Astrocyte of the spinal cord (primary cell): ENCODE measurements at places on chromosomes 7 and 10.

DNA sequence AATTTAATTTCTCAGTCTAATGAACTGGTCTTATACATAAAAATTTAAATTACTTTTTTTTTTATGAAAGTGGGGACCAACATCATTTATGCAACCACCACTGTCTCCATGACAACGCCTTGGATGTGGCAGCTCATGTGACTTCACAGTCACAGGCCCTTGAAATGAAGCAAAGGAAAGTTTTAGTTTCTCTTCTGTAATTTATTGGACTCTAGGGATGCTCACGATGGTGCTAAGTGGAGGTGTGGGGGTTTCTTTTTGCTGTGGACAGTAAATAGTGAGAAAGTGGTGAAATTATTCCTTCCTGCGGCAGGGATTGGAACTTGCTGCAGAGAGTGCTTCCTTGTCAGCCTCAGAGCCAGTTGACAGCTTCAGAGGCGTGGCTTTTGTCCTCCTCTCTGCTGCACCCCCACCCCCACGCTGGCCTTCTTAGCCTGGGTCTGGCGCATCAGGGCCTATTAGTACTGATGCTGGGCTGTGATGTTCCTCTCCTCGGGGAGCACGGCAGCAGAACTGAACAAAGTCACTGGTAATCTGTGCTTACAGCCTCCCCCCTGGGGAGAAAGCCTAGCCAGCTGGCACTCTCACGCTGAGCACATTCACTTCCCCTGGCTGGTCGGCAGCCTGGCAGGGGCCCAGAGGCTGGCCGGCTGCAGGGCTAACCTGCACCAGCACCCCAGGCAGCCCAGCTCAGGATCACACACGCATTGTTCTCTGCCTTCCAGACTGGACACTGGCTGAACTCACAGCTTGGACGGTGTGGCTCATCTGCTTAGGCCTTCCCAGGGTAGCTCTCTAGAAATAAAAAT lies 517.5 kb upstream of the GALNT17 start:
- DNase-seq: peak; percentile 83

DNA sequence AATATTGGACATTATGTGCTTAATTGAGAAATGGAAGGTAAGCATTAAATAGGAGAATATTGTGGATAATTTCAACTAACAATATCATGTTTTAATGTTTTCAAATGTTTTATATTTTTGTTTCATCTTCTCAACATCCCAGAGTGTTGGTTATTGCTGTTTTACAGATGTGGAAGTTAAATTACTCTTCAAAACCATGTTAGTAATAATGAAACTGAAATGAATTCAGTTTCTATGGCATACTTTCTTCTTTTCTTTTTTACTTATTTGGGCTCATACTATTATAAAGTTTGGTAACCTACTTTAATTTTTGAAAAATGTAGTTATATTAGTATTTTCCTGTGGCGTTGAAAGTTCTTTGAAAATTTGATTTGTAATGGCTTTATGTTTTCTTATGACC lies 4.2 kb downstream of the GLRX3 start:
- DNase-seq: no peak

DNA sequence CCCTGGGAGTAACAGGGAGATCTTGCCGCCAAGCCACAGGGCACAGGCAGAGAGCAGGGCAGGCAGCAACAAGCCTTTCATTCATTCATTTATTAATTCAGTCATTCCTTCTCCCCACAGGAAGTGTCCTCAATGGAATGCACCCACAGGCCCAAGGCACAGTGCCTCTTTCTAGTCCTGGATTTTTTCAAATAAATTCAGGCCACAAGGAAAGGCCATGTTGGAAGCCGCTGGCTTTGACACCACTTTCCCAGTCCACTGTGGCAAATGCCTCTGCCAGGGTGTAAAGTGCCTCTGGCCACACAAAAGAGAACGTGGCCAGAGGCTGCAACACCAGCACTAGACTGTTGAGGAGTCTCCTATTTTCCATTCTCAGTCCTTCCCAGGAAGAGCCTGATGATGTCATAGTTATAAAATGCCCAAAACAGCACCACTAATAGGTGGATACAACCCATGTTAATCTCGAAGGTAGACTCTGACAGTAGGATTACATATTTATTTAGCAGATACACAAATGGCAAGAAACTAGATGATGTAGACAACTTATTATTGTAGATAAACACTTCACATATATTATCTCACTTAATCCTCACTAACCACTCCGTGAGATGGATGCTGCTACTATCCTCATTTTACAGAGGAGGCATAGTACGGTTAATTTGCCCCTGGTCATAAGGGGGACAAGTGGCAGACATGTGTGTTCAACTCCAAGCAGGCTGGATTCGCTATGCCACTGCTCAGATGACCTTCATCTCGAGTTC lies 5.5 kb downstream of the JAZF1 start:
- DNase-seq: no peak

GRCh38 chr10:9294132-9294663 lies 1239.7 kb downstream of the GATA3 start:
- no peak for DNase-seq

DNA sequence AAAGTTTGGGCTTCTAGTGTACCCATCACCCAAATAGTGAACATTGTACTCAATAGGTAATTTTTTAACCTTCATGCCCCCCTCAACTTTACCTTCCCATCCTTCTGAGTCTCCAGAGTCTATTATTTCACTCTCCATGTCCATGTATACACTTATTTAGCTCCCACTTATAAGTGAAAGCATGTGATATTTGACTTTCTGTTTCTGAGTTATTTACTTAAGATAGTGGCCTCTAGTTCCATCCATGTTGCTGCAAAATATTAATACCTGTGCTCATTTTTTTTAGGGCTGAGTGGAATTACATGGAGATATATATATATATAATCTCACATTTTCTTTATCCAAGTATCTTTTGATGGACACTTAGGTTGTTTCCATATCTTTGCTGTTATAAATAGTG lies 21.1 kb upstream of the PHF14 start:
- no peak for DNase-seq

GRCh38 chr10:99548041-99548530 lies 15.3 kb downstream of the NKX2-3 start:
- no peak for DNase-seq

- peak; percentile 41 for DNase-seq
Observed at GRCh38 chr10:133378251-133379096, 588 bp upstream of the PAOX start.

- peak; percentile 45 for DNase-seq
Observed at GRCh38 chr10:29585488-29585976, 49.2 kb downstream of the SVIL start.

DNA sequence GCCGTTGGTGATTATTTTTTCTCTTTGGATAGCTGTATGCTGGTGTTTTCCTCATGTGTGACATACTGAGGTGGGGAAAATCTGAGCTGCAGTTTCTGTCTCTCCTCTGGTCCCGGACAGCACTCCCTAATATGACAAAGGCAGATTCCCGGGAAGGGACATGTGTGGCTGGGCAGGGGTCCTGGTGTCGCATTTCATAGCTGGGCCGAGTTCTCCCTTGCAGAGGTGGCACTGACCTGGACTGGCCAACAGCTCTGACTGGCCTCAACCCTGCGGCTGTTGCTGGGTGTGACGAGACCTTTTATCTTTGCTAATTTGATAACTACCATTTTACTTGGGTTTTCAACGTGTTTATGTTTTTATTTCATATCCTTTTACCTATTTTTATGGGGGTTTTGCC lies 248.6 kb upstream of the TCERG1L start:
- no peak for DNase-seq

DNA sequence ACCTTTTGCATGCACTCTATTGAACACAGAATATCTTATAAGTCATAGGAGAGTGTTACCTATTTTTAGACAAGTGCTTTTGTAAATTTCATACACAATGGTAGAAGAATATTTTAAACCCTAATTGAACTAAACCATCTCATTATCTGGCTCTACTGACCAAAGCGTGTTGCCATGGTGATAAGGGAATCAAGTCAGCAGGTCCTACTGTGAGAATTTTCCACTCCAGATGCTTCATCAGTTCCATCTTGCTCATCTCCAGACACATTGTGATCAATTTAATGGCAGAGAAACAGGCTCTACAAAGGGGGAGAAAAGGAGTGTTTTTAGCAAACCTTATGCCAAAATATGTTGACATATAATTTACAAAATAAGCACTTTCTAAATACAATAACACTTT lies 621.9 kb upstream of the GHITM start:
- no peak for DNase-seq

GRCh38 chr7:19762631-19763030 lies 10.8 kb downstream of the TMEM196 start:
- no peak for DNase-seq

GRCh38 chr7:48244864-48245271 lies 73.6 kb downstream of the ABCA13 start:
- DNase-seq: peak; percentile 93

DNA sequence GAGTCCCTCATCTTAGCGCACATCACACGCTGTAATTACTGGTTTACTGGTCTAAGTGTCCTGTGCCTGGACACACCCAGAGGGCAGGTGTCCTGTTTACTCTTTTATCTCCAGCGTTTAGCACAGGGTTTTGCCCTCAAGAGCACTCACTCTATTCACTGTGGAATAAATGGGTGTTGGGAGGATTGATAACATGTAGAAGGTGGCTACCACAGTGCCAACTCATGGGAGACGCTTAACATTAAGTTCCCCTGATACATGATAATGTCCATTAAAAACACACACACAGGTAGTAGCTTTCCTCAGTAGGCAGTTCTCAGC lies 96.1 kb upstream of the EFCAB10 start:
- no peak for DNase-seq

GRCh38 chr10:1715821-1716220 lies 21.5 kb downstream of the ADARB2 start:
- no peak for DNase-seq

DNA sequence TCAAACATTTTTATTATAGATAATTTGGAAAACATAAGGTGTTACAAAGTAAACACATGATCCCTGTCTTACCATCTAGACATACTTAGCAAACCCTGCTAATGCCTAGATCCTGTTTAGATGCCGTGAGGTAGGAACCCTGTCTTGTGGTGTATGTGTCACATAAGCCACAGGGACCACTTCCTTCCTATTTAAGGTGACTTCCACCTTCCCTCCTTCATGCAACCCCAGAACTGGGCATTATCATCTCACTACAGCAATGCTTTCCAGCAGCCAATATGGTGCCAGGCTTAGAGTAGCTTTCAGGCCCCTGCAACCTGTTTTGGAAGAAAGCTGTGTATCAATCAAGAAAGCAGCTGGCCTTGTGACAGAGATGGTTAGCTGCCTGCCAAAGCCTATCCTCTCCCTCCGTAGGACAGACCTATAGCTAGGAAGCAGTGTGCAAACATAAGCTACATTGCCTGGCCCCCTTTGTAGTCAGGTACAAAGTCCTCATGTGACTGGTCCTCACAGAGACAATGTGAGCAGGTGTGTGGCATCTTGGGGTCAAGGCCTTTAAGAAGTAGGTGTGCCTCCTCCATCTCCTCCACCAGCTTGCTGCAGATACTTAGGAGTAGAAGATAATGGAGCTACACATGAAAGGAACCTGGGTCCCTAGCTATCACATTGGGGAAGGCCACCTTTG lies 146.8 kb downstream of the SPAG6 start:
- DNase-seq: no peak

DNA sequence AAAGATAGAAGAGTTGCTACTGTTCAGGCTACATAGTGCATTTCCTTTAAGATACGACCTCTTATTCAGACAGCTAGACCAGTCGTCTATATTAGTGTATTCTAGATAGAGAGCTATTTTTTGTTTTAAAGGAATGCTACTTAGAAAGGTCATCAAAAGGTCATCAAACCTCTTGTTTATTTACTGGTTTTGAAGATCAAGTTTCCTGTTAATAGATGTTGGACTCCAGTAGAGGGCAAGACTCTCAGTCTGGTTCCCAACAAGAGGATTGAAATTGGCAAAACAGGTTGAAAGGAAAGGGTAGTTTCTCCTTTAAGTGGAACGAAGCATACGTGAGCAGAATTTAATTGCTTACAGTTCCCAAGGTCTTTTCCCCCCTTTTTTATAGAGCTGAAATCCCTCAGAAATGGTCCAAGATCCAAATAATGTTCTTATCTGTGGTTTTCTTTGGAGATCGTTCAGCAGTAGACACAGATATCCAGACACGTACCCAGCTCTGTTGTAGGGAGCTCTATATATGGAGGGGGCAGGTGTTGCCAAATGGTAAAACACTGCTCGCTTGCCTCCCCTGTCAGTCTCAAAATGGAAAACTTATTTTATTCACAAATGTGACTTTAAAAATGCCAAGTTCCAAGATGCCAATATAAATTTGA lies 37.2 kb downstream of the BAMBI start:
- DNase-seq: no peak

- peak; percentile 94 for DNase-seq
Observed at GRCh38 chr10:19904202-19904661, 88.0 kb downstream of the PLXDC2 start.

- no peak for DNase-seq
Observed at GRCh38 chr7:75984130-75985008, 10.0 kb downstream of the TMEM120A start.

DNA sequence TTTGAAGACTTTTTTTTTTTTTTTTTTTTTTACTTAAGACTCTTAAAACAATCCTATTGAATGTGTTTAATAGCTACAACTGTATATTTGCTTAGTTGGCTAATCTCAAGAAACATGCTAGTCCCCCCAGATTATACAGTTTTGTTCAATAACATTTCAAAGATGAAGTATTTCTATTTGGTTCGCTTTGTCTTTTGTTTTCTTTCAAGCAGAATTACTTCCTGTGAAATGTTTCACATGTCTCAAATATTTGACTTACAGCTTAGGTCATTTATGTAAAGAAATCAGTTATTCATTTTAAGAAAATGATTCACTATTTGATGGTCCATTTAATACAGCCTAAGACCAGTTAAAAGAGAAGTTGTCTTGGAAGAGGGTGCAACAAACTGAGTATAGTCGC lies 12.8 kb upstream of the LAMB1 start:
- peak; percentile 41 for DNase-seq

- no peak for DNase-seq
Observed at GRCh38 chr7:44769376-44769775, 20.7 kb downstream of the ZMIZ2 start.

- no peak for DNase-seq
Observed at GRCh38 chr7:104758504-104758903, 255.5 kb upstream of the KMT2E start.

DNA sequence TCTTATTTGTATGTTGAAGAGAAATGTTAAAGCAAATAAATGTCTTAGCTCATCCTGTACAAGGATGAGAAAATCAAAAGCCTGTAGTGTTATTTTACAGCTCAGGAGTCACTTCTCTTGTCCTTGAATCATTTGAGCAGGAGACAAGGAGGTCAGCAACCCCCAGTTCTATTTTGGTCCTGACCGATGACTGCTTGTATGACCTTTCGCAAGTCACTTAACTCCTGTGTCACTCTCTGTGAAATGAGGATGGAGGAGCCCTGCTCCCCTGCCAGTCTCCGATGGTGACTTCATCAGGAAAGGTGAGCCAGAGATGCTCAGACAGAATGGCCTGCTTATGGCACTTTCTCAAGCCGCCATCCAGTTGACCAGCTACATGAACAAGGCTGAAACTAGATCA lies 101.0 kb downstream of the CELF2 start:
- DNase-seq: no peak

- no peak for DNase-seq
Observed at GRCh38 chr10:51875610-51876009, 176.2 kb upstream of the CSTF2T start.
